ENCODE measurements at places on chromosomes 4 and X. TPM values are rescaled to one million over a fixed set of nuclear protein-coding genes. Genes with fewer than 3 reads are reported as not detected.
A peak's percentile ranks its signal among the peaks of the same experiment; 100 is the strongest.

DNA sequence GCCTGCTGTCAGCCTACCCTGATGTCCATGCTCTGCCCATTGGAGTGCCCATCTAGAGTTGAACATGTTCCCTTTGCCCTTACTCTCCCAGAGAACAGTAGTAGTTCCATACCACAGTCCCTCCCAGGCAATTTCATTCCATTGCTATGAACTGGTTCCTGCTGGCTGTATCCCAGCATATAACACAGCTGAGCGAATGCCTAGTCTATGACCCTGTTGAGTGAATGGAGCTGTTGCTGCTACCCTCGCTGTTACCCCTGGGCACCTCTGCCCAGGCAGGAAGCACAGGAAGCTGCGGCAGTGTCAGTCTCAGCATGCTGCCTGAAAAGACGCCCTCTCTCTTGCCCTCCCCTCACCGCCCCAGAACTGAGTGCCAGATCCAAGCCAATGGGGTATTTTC, 73.3 kb downstream of the SOX3 start:
- no peak for DNase-seq

DNA sequence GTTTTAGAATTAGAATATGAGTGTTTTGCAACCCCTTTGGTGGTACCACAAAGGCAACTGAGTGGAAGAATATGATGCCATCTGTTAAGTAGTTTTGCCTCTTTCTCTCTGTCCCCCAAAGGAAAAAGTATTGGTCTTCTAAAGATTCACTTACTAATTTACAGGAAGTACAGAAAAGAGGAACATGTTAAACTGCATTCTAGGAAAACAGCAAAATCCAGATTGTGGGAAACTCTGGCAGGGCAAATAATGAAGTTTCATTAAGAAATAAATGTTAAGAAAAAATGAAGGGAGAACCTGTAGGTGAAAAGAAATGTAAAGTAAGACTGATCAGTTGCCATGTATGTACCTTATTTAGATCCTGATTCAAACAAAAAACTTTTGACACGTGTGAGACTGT, 39.3 kb downstream of the NSUN7 start:
- DNase-seq = no peak

GRCh38 chr4:124459941-124460310, 252.6 kb downstream of the ANKRD50 start:
- peak; percentile 83 for DNase-seq

PPA2 gene
- 67.1 TPM for total RNA-seq

DNA sequence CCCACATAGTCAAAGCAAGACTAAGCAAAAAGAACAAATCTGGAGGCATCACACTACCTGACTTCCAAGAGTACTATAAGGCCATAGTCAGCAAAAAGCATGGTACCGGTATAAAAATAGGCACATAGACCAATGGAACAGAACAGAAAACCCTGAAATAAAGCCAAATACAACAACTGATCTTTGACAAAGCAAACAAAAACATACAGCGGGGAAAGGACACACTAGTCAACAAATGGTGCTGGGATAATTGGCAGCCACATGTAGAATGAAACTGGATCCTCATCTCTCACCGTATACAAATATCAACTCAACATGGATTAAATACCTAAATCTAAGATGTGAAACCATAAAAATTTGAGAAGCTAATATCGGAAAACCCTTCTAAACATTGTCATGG, 819.3 kb upstream of the FRG1 start:
- no peak for DNase-seq

DNA sequence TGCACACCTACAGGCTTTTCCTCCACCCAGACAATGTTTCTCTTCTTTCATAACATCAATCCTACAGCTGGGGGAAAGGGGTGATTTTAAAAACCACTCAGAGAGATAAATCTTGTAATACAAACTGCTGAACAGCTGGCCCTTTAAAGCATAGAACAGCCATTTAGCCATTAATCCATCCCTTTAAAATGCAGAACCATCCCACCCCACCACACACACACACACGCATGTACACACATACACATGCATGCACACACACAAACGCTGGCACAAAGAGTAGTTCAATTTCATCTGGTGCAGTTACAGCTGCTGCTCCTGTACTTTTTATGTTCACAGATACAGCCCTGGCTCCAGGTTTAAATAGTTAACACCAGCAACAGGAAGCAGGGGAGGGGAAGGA, 426.1 kb downstream of the MID1IP1 start:
- no peak for DNase-seq

ARSH gene
- not detected for total RNA-seq

TDO2 gene
- not detected for total RNA-seq
